ENCODE measurements at places on chromosomes 7 and 10.

GRCh38 chr7:36207451-36208291 lies 54.6 kb downstream of the EEPD1 start:
- no peak for DNase-seq

- peak; percentile 71 for DNase-seq
Measured at GRCh38 chr7:101172854-101173751, 7.0 kb downstream of the NAT16 start.

DNA sequence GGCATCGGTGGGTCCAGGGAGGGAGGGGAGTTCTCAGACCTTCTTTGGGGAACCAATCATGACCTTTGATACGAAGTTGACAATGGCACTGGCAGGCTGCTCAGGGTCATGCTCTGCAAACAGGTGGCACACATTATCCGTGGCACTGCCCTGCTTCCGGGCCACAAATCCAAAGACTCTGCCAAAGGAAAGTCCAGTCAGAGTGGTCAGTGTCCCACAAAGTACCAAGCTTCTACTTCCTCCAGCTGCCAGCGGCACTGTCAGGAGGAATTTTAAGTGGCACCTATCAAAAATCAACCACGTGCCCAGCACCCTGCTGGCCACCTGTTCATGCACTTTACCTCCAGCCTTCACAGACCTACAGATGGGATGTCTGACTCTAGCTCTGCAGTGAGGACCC lies 303.9 kb downstream of the TNS3 start:
- DNase-seq, result no peak

DNA sequence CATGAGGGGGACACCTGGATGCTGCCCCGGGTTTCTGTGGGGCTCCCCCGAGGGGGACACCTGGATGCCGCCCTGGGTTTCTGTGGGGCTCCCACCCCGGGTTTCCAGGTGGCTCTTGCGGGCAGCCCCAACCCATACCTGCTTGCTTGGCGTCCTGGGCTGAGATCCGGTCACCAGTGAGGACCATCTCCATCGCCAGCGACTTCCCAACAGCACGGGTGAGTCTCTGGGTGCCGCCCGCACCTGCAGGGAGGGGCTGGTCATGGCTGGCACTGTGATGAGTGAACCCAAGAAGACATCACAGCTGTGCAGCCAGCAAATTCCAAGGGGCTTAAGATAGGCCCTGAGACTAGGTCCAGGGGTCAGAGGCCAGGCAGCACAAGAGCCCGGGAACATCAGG lies 6.4 kb downstream of the ECHS1 start:
- no peak for DNase-seq

DNA sequence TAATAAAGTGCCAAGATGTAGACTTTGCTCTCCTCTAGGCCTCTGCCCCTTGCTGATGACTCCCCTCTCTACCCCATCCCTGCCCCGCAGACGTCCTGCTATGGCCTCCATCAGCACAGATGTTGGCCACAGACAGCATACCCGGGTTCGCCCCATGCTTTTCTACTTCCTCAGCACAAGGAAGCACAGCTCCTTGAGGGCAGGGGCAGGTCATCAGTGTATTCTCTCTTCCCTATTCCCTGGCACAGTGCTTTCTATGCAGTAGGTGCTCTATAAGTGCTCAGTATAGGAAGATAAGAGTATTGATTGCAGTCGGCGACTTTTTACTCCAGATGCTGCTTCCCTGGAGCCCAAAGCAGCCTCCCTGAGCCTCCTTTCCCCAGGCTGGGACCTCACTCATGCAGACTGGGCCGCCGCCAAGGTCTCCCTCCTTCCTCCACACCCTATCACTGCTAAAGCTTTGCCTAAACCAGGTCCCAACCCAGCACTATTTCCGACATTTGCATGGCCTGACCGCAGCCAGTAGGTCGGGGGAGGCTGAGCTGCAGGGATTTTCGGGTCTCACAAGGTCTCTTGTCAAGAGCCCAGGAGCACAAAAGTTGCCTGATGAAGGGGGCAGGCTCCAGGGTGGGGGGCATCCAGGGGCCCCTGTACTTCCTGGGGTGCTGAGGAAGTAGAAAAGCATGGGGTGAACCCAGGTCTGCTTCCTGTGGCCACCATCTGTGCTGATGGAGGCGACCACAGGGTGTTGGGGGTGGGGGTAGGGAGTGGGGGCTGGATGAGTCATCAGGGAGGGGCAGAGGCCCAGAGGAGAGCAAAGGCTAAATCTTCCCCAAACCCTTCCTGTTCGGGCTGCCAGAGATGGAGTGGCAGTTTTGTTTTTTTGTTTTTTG lies 8.0 kb downstream of the CALHM3 start:
- DNase-seq, result no peak

DNA sequence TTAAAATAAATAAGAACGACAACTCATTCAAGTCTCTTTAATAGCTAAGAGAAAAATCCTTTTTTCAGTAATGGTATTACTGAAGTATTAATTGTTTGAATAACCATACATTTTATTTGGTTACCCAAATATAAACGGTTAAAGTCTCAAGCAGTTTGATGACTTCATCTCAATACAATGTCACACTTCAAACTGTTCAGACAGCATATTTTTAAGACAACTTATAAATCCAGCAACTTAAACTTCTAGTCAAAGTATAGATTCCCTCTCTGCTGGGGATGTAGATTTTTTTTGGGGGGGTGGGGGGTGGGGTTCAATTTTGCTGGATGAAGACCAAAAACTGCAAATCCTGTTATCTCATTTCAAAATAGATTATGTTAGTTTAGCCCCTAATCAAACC lies 42.0 kb downstream of the GNA12 start:
- no peak for DNase-seq
